ENCODE measurements at places on chromosomes 4 and X. TPM values are rescaled to one million over a fixed set of nuclear protein-coding genes. Genes with fewer than 3 reads are reported as not detected.

DNA sequence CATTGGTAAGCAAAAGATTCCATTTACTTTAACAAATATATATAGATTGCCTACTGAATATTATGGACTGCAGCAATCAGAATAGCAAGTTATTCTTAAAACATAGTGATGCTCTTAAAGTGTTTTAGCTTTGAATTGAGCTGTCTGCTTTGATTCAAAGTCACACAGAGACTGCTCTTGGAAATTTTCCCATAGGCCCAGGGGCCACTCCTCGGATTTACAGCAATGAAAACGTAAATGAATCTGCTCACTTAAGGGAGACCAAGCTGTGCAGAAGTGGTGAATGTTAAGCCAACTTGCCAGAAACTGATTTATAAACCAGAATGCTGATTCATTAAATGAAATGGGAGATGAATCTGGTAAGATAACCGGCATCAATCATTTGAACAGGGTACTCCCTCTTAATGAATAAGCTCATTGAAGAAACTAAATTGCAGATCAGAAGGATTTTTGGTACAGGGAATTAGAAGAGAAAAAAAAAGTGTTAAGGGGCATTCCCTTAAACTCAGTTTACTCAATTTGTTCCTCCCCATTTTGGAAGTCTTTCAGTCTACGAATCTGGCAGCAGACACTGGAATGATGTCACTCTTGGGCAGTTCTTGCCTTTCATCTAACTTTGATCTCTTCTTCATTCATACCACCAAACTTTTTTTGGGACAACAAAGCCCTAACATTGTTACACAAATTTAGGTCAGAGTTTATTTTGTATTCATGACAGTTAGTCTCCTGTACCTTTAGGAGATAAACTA, 363.3 kb upstream of the MAGEB2 start:
- no peak for DNase-seq

- peak; percentile 66 for DNase-seq
Observed at GRCh38 chrX:41382714-41383645, 49.0 kb downstream of the DDX3X start.

TSPAN7 gene
- polyA plus RNA-seq = not detected

DNA sequence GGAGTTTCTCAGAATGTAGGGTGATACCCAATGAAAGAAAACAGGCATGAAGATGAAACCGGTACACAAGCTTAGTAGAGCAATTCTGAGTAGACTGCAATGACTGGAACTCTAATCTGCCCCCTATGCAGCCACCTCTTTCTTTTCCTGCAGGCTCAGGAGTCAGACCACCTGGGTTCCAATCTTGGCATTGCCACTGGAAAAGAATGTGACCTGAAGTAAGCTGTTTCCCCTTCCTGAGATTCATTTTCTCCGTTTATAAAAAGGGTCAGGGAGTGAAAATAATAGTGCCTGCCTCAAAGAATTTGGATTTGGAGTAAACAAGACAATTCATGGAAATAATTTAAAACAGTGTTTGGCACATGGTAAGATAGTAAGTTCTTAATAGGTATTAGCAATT, 1464.0 kb downstream of the PCDH7 start:
- DNase-seq = no peak

GATA1 gene
- polyA plus RNA-seq = not detected

Data from GM23248 (cell line).